ENCODE measurements at places on chromosomes 2 and 18.
A peak's percentile ranks its signal among the peaks of the same experiment; 100 is the strongest.

- peak; percentile 52 for DNase-seq
Measured at GRCh38 chr2:48356701-48357325, 173.1 kb upstream of the STON1 start.

DNA sequence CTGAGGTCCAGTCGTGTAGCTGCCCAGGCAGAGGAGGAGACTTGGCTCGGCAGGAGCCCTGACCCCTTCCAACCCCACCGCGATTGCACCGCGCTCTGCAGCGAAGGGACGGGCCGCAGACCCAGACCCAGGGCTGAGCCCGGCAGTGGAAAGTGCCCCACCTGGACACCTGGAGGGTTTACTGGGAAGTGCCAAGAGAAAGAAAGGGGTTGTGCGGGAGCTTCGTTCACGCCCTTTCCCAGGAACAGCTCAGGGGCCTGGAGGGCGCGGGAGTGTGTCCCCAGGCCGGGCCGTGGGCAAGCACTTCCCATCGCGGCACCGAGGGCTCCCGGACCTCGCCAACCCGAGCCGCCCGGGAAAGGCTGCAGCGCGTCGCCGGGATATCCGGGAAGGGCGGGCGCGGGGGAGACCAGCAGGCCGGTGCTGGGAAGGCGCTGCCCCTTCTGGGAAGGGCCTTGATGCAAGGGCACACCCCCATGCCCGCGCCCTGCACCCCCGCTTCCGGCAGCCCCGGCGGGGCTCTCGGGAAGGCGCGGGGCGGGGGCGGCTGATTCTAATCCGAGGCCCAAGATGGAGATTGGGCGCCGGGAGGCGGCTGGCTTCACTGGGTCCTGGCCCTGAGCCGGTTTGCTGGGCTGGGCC is 36.1 kb upstream of the MRPL33 start:
- no peak for DNase-seq

- DNase-seq, result no peak
Measured at GRCh38 chr2:173550143-173550542, 195.5 kb downstream of the CDCA7 start.

- no peak for DNase-seq
Measured at GRCh38 chr18:67730886-67731285, 214.4 kb upstream of the DSEL start.

DNA sequence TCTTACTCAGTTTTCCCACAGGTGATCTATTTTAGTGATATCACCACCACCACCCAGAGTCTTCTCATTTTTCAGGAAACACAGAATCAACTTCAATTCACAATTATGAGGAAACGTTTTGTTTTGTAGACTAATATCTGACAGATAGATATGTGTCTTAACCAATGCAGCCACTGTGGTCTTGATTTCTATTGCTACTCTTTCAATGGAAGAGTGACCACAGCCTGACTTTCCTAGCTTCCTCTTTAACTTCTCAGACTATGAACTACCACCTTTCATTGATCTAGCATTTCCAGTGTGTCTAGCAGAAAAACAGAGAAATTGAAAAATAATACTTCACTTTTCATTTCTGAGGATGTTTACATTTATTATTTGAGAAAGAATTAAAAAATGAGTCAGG is 20.5 kb downstream of the ADAM17 start:
- DNase-seq, result no peak

DNA sequence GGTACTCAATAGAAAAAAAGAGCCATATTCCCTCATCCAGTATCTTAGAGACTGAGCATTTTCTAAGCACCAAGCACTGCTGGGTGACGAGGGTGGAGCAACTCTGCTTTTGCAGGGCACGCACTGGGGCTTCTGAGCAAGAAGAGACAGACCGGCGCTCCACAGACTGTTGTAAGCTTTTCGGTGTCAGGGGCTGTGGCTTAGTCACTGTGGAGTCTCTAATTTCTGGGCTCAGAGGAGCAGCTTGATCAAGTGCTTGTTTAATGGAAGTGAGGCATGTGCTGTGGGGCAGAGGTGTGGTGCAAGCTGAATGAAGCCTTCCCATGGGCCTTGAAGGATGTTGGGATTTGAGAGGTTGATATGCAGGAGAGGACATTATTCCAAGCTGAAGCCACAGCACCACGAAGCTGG is 227.1 kb downstream of the MYCN start:
- DNase-seq, result no peak

DNA sequence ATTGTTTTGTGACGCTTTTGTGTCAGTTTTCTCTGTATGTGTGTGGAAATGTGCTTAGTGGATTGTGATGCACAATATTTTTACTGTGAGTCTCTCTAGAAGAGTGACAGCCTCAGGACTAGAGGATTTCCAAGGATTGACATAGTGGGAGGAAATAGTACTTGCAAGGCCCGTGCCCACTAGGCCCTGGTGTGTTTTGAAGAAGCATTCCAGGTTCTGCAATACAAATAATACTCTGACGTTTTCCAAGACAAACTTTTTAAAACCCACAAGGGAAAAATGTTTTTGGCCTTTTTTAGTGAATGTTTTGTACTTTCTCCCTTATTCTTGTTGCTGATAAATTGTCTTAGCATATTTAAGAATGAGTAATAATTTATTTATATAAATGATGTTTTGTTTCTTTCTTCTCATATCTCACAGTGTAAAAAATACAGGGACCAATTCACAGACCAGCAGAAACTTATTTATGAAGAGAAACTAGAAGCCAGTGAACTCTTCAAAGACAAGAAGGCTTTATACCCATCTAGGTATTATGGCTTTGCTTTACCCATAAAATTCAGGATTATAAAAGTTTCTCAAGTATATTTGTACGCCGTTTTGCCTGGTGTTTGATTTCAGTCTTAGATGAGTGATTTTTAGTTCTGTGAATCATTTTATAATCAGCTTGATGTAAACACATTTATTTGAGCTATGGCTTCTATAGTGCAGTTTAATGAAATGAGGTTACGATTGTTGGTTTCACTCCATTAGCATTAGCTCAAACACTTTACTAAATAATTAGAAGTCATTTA is 165.6 kb downstream of the MYO1B start:
- DNase-seq, result no peak

GRCh38 chr2:201171259-201171814 is 11.6 kb upstream of the CASP10 start:
- DNase-seq, result no peak

GRCh38 chr2:42725657-42726056 is 38.3 kb downstream of the OXER1 start:
- no peak for DNase-seq

- no peak for DNase-seq
Measured at GRCh38 chr2:117492209-117492851, 322.2 kb upstream of the DDX18 start.

- no peak for DNase-seq
Measured at GRCh38 chr2:201854841-201855240, 48.5 kb downstream of the CDK15 start.

GRCh38 chr2:62222171-62222570 is 26.3 kb downstream of the B3GNT2 start:
- DNase-seq, result no peak

DNA sequence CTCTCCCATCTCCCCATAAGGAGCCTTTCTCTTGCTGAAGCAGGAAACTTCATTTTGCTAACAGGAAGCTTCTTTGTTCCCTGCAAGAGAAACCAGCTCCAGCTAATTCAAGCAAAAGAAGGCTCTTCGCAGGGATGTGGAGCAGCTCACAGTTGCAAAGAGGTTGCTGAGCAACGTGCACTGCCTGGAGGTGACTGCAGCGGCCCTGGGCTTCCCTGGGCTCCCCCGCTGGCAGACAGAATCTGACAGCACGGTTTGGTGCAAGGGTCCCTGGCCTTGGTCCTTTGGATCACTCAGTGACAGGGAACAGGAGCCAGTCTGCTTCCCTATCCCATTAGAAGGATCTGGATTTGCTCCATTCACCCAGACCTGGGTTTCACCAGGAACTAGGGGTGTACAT is 25.8 kb downstream of the GPR55 start:
- no peak for DNase-seq

DNA sequence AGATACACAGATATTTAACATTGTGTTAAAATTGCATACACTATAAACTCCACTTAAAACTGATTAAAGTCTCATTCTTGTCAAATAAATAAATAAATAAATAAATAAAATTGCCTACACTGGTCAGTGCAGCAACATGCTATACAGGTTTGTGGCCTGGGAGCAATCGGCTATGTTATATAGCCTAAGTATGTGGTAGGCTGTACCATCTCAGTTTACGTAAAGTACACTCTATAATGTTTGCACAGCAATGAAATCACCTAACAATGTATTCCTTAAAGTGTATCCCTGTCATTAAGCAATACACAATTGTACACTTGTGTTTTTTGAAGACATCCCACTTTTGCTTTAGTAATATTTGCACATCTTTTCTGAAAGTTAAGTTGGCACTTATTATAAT is 337.7 kb upstream of the SETBP1 start:
- no peak for DNase-seq

DNA sequence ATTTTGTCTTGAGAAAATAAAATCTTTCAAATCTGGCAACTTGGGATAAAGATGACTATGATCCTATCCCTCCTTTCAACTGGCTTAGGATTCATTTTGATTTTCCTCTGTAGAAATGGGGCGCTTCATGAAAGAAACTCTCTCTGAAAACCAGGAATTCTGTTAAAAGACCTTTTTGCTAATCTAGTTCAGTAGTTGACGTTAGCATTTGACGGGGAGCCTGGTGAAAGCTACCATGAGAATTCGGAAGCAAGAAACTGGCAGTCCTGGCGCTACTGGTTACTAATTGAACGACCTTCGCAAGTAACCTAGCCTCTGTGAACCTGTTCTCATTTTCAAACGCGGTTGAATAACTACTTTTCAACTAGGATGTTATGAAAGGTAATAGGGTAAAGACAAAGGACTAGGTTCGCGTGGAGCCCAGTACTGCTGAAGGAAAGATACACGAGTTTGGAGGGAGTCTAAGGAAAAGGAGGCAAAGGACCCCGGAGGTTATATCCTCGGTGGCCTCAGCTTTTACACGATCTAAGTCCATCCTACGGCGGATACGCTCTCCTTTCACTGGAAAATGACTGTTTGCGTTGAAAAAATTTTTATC is 604 bp upstream of the STK11IP start:
- peak; percentile 31 for DNase-seq

GRCh38 chr2:120760446-120761135 is 24.9 kb downstream of the GLI2 start:
- no peak for DNase-seq

DNA sequence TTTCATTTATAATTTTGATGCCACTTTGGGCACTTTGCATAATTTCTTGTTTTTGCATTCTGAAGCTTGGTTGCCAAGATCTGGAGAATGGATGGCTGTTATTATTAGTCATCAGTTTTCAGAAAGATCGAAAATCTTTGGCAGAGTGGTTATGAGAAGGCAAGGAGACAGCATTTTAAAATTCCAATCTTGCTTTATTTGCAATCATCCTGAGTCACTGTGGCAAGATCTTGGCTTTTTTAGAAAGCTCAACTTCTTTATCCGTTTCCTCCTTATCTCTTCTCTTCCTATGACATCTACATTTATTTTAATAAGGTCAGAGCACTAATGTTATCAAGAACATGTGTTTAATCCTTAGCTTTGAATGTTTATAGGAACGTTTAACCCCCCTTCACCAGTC is 31.1 kb upstream of the EIF2AK3 start:
- no peak for DNase-seq

GRCh38 chr2:238098901-238099713 is 1.0 kb upstream of the ESPNL start:
- DNase-seq, result no peak

DNA sequence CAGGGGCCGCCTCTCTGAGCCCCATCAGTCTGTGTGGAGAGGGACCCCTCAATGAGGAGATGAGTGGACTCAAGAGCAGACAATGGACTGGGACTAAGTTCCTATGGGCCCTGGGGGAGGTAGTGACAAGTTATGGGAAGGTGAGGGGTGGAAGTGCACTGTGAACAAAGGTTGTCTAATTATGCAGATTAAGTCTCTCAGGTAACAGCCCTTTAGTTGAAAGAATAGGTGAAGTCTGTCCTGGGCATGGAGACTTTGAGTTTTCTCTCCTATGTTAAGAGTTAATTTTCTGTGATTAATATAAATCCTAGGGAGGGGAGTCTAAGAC is 243.8 kb downstream of the FAM210A start:
- DNase-seq, result no peak

DNA sequence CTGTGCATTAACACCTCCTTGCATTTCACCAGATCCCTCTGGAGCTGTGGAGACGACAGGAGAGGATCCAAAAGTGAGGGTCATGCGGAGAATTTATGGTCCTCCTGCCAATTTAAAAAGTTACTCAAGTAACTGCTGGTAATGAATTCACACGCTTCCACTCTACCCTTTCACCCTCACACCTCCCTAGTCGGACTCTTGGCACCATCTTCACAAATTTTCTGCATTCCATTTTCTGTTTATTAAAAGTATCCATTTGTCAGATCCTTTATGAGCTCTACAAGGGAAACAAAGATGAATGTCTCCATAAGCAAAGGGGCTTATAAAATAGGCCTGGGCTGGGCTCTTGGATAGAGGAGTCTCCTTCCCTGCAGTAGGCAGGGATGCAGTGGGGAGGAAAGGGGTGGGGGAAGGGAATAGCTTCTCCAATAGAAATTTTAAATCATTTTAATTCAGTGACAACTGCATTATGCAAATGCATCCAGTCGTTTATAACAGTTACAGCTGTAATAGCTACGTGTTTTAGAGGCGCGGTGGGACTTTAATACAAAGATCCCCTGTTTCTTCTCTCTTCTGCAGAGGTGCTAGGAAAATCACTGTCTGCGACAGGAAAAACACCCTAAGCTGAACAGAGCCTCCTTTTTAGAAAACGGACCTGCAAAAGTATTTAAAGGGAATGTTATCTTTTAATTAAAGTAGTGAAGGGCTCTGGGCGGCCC is 132.2 kb downstream of the EPHA4 start:
- no peak for DNase-seq

DNA sequence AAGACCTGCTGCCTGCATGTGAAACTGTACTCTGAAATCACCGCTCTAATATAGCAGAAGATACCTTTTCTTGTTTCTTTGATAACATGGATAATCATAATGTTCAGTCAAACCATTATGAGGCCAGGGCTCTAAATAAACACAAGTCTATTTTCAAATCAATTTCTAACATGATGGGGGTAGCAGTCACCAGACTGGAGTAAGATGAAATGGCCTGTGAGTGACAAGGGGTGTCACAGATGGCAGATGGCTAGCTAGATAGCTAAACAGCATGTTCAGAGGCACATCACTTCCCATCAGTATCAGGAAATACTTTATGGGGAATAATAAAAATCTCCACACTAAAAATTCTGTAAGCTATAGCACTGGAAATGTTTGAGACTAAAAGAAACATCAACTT is 14.0 kb downstream of the MBD2 start:
- DNase-seq, result no peak

DNA sequence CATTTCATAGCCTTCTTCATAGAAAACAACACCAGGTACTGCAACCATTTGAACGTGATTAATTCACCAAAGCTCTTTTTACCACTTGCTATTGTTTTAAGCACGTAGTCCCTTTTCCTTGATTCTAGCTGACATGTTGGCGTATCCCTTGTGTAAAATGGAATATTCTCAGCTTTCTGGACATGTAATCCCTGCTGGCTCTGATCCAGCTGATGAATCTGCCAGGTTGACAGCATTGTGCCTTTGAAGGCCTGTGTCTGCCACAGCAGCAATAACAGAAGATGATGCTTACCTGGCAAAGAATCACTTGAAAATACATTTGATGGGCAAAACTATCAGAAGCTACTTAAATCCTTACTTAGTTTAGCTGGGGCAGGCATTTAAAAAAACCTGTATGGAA is 81.0 kb upstream of the CCDC150 start:
- no peak for DNase-seq

- no peak for DNase-seq
Measured at GRCh38 chr2:18551169-18551568, 9.3 kb downstream of the RDH14 start.

- DNase-seq, result no peak
Measured at GRCh38 chr2:88601286-88601685, 26.0 kb downstream of the EIF2AK3 start.

All from DMS79 treated with DMSO at 0.1 percent for 48 hours (cell line).